ENCODE measurements at places on chromosomes 4 and X. TPM values are rescaled to one million over a fixed set of nuclear protein-coding genes. Genes with fewer than 3 reads are reported as not detected.

DNA sequence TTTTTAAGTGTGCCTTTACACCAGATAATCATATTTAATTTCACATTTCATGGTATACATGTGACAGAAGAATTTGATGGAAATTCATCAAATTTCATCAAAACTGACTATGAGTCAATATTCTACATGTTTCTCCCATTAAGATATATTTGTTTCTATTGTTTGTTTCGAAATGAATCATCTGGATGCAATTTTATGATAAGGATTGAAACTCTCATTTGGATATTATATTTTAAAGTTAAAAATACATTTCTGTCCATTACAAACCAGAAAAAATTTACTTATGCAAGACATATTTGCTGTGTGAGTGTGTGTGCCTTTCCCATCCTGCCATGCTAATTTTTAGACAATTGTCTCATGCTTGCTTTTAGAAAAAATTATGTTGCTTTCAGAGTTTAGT is 52.2 kb downstream of the SULT1B1 start:
- peak overlapping the region; percentile 61 for H3K27ac ChIP-seq
- no peak overlapping the region for H3K4me3 ChIP-seq
- peaks cover 13% of the 10 kb centered on the region for H3K4me1 ChIP-seq
- no peaks in the 10 kb centered on the region for H3K36me3 ChIP-seq

Gene CLIC2
- total RNA-seq = not detected

- no peaks in the 10 kb centered on the region for H3K4me1 ChIP-seq
- no peak overlapping the region for H3K27ac ChIP-seq
- no peaks in the 10 kb centered on the region for H3K36me3 ChIP-seq
- H3K27me3 ChIP-seq = no peaks in the 10 kb centered on the region
Measured at GRCh38 chrX:110251526-110251925, 66.4 kb downstream of the AMMECR1 start.

DNA sequence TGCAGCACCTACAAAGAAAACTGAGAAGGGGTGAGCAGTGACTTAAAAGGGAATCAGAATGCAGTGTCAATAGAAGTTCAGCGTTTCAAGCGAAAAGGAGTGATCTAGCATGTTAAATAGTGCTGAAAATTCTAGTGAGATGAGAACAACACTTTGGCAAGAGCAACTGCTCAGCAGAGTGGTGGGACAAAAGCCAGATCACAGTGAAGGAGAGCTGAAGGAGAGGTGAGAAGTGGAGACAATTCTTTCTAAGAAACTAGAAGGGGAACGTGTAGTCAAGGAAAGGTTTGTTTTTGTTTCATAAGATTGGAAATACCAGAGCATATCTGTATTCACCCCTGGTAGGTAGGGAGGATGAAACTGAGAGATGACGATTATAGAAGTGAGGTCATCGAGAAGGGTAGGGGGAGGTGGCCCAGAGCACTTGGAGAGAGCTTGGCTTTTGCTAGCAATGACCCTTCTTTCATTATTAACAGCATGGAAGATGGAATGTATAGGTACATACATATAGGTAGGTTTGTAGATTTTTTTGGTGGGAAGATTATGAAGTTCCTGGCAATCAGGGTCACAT is 33.7 kb downstream of the SRPX2 start:
- H3K27me3 ChIP-seq = no peaks in the 10 kb centered on the region
- H3K4me1 ChIP-seq = peaks cover 16% of the 10 kb centered on the region
- no peak for DNase-seq
- H3K4me3 ChIP-seq = no peak overlapping the region

GRCh38 chrX:38669428-38669827 is 108.1 kb downstream of the TSPAN7 start:
- H3K36me3 ChIP-seq = no peaks in the 10 kb centered on the region
- H3K27ac ChIP-seq = no peak overlapping the region
- H3K27me3 ChIP-seq = peaks cover 5% of the 10 kb centered on the region
- no peak for DNase-seq
- H3K4me3 ChIP-seq = no peak overlapping the region

- H3K4me1 ChIP-seq = no peaks in the 10 kb centered on the region
- H3K4me3 ChIP-seq = no peak overlapping the region
- H3K27ac ChIP-seq = no peak overlapping the region
- no peaks in the 10 kb centered on the region for H3K27me3 ChIP-seq
Measured at GRCh38 chrX:33285550-33285949, 74.2 kb upstream of the DMD start.

DNA sequence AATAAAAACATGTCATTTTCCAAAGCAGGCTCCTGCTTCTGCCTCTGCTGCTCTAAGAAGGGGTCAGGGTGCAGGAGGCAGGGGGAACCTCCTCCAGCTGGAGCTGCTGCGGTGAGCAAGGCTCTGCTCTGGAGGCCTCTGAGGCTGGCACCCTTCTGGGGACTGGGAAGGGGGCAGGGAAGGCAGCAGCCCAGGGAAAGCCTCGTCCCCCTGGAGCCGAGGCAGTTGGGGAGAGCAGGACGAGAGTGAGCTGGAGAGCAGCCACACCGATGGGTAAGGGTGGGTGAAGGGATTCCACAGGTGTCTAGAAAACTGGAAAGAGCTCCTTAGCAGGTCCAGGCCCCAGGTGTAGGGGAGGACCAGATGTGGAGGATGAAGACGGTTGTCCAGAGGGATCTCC is 2.0 kb upstream of the CTAG2 start:
- DNase-seq = no peak
- H3K36me3 ChIP-seq = no peaks in the 10 kb centered on the region
- H3K4me1 ChIP-seq = no peaks in the 10 kb centered on the region
- H3K27ac ChIP-seq = no peak overlapping the region

DNA sequence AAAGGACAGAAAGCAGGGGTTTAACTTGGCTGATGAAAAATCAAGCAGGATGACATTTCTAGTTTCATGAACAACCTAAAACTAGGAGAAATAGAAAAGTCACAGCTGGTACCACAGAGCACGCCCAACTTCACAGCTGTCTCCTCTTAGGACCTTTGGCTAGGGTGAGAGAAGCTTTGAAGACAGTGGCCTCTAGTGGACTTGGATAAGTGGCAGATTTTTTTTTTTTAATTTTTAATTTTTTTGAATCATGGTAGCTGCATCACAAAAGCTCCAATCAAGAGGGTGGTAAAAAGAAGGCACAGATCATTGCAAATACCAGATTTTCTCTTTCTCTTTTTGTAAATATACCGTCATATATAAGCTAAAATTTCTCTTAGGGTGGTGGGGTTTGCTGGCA is 20.2 kb upstream of the MAP3K15 start:
- H3K27ac ChIP-seq = no peak overlapping the region
- no peaks in the 10 kb centered on the region for H3K36me3 ChIP-seq

Gene HPRT1
- total RNA-seq = 27.5 TPM

GRCh38 chr4:26410385-26411293 is 79.6 kb downstream of the CCKAR start:
- no peaks in the 10 kb centered on the region for H3K4me1 ChIP-seq
- no peaks in the 10 kb centered on the region for H3K27me3 ChIP-seq
- no peak overlapping the region for H3K4me3 ChIP-seq
- H3K36me3 ChIP-seq = peaks cover 21% of the 10 kb centered on the region

Gene ASB9
- 31.5 TPM for total RNA-seq

Gene COX7B
- total RNA-seq = 852 TPM

GRCh38 chrX:135531813-135532212 is 11.4 kb downstream of the INTS6L start:
- H3K27me3 ChIP-seq = no peaks in the 10 kb centered on the region

Gene GLRB
- total RNA-seq = 4.1 TPM

Gene TSPAN7
- not detected for total RNA-seq

- H3K27ac ChIP-seq = no peak overlapping the region
- H3K4me1 ChIP-seq = no peaks in the 10 kb centered on the region
- DNase-seq = no peak
Measured at GRCh38 chr4:162911349-162911748, 255.3 kb downstream of the NAF1 start.

DNA sequence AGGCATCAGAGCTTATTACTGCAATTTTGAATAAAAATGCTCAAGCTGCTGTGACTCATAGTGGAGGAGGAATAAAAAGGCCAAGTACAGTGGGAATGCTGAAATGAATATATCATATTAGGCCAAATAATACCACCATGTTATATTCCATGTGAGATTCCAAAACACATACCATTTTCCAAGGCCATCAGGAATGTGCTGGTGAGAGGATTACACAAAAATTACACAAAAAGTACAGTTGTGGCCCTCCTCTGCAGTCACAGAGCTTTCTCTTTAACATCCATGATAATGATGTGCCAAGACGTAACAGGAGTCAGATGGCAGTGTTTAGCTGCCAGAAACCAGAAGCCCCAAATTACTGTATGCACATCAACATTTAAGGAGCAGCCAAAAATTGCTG is 153.5 kb downstream of the PCDH18 start:
- DNase-seq = no peak
- H3K4me1 ChIP-seq = no peaks in the 10 kb centered on the region
- no peak overlapping the region for H3K27ac ChIP-seq
- H3K36me3 ChIP-seq = no peaks in the 10 kb centered on the region

Gene NIPAL1
- total RNA-seq = 5.9 TPM

GRCh38 chr4:7703688-7704087 is 236.0 kb downstream of the AFAP1 start:
- no peak overlapping the region for H3K4me3 ChIP-seq
- DNase-seq = peak; percentile 42
- H3K27ac ChIP-seq = no peak overlapping the region
- H3K27me3 ChIP-seq = no peaks in the 10 kb centered on the region

GRCh38 chr4:120025516-120025915 is 41.1 kb downstream of the MAD2L1 start:
- no peak overlapping the region for H3K4me3 ChIP-seq
- H3K27me3 ChIP-seq = no peaks in the 10 kb centered on the region
- no peaks in the 10 kb centered on the region for H3K4me1 ChIP-seq
- no peak overlapping the region for H3K27ac ChIP-seq
- DNase-seq = no peak
- H3K36me3 ChIP-seq = no peaks in the 10 kb centered on the region

GRCh38 chrX:41322821-41323603 is 10.9 kb upstream of the DDX3X start:
- no peak for DNase-seq
- no peaks in the 10 kb centered on the region for H3K27me3 ChIP-seq
- no peak overlapping the region for H3K4me3 ChIP-seq
- H3K36me3 ChIP-seq = no peaks in the 10 kb centered on the region
- H3K27ac ChIP-seq = no peak overlapping the region

DNA sequence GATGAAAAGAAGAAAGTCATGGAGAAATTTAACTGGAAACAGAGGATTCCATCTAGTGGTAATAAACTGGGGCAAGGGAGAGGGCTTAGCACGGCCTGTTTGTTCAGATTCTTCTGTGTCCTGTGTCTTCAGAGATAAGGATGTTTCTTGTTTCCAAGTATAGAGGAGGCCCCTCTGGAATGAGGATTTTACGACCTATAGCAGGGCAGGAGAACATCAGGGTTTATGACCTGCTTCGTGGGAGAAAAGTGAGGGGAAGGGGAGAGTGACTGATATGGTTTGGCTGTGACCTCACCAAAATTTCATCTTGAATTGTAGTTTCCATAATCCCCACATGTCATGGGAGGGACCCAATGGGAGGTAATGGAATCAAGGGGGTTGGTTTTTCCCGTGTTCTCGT is 93.0 kb upstream of the LDB2 start:
- no peaks in the 10 kb centered on the region for H3K36me3 ChIP-seq
- no peak for DNase-seq
- H3K4me1 ChIP-seq = no peaks in the 10 kb centered on the region
- H3K27me3 ChIP-seq = no peaks in the 10 kb centered on the region

DNA sequence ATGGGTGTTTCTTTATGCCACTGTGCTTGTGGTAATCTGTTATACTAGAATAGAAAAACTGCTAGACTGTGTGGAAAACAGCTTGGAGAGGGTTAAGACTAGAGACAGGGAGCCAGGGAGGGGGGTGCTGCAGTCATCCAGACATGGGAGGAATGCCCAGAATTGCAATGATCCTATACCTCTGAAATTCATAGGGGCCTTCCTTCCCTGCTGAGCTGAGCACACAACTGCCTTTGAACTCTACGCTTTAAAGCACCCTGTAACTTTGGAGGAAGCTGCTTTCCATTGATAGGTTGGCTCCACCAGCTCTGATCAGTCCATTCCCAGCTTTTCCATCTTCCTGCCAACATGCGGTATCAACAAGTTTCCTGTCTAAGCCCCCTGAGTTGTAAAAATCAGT is 155.9 kb upstream of the RASGEF1B start:
- no peak for DNase-seq
- no peak overlapping the region for H3K4me3 ChIP-seq
- H3K36me3 ChIP-seq = no peaks in the 10 kb centered on the region
- no peaks in the 10 kb centered on the region for H3K27me3 ChIP-seq

DNA sequence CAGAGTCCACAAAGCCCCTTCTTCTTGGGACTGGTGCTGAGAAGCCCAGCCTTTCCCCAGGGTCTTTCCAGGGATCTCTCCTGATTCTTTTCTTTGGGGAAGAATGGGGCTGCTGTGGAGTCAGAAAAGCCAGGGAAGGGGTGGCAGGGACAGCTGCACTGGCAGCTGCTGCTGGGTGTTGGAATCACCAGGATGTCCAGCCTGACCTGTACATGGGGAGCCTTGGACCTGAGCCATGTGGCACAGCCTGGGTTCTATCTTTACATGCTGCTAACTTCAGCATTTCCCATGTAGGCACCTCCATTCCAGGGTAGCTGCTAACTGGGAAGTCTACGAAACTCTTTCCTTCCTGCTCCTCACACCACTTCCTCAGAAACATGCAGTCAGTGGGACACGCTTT is 36.0 kb downstream of the MED28 start:
- H3K4me1 ChIP-seq = no peaks in the 10 kb centered on the region
- no peak for DNase-seq
- no peaks in the 10 kb centered on the region for H3K36me3 ChIP-seq
- no peak overlapping the region for H3K4me3 ChIP-seq
- no peak overlapping the region for H3K27ac ChIP-seq

DNA sequence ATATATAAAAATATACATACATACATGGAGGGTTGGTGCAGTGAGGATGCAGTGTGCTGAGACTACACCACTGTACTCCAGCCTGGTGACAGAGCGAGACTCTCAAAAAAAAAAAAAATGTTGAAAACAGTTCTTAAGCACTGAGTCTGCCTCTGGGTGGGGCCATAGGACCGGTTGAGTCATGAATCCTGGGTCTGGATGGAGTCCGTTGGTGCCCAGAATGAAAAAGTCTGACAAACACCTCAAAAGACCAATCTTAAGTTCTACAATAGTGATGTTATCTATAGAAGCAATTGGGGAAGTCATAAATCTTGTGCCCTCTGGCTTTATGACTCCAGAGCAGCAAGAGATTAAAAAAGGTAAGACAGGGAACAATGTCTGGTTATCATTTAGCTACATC is 70.4 kb downstream of the FGFBP1 start:
- H3K27ac ChIP-seq = no peak overlapping the region
- peak; percentile 37 for DNase-seq
- H3K27me3 ChIP-seq = no peaks in the 10 kb centered on the region
- H3K4me1 ChIP-seq = no peaks in the 10 kb centered on the region
- H3K4me3 ChIP-seq = no peak overlapping the region

- H3K27me3 ChIP-seq = no peaks in the 10 kb centered on the region
- DNase-seq = peak; percentile 67
- no peaks in the 10 kb centered on the region for H3K4me1 ChIP-seq
- H3K27ac ChIP-seq = no peak overlapping the region
- H3K4me3 ChIP-seq = no peak overlapping the region
Measured at GRCh38 chr4:56575820-56576429, 70.3 kb downstream of the ARL9 start.

All from PC-3 (cell line).